ENCODE measurements at places on chromosomes 16 and 17.

GRCh38 chr17:16943541-16944333, 28.2 kb downstream of the TNFRSF13B start:
- DNase-seq: no peak

DNA sequence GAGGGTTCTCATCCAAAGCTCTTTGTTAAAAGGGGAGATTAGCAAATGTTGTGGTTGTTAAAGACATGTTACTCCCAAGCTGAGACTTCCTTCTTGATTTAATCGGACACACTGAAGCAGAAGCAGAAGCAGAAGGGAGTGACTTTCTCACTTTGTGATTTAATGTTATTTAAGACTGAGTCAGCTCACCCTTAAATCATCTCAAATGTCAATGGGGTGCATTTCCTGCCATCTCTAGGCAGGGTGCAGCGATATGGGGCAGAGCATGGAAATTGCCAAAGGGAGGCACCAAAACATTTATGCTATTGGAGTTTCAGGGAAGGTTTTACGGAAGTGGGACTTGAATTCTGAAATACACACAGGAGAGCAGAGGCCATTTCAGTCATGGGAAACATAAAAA, 283.6 kb downstream of the ABCC12 start:
- no peak for DNase-seq

GRCh38 chr17:77884967-77885641, 73.4 kb upstream of the TNRC6C start:
- no peak for DNase-seq

GRCh38 chr17:19273731-19274130, 36.6 kb downstream of the EPN2 start:
- no peak for DNase-seq

- no peak for DNase-seq
Measured at GRCh38 chr17:80879723-80880647, 111.7 kb upstream of the CHMP6 start.

DNA sequence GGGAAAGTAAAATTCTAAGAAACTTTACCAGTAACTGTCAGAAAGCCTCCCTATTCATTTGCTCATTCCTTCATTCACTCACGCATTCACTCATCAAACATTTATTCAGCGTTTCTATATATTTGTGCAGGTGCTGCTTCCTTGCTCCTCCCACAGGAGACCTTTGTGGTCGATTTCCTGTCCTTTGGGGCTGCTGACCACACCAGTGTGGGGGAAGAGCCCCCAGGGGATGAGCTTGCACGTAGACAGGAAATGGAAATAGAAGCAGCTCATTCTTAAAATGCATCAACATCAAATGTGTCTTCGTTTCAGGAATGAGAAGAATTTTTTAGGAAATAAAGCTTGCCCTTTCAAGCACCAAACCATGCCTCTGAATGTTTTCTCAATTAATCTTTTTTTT, 9.6 kb downstream of the PIK3R6 start:
- DNase-seq: peak; percentile 80

DNA sequence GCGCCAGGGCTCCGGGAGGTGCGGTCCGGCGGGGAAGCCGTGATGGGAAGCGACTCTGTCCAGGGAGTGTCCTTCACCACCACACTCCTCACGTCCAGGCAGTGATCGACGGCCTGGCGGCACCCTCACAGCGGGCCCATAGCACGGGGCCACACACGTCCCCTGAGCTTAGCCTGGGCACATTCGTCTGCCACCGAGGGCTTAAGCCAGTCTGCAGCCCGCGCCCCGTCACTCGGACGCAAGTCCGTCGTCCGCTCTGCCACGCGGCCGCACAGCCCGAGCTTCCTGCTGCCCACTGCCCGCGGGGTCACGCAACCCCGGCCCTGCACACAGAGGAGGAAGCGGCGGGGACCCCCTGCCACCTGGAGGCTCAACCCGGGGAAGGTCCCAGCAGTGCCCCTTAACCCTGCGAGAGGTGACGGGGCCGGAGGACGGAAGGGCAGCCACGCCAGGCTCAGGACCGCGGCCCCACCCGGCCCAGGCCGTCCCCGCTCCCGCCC, 3.0 kb upstream of the TBX2 start:
- no peak for DNase-seq

DNA sequence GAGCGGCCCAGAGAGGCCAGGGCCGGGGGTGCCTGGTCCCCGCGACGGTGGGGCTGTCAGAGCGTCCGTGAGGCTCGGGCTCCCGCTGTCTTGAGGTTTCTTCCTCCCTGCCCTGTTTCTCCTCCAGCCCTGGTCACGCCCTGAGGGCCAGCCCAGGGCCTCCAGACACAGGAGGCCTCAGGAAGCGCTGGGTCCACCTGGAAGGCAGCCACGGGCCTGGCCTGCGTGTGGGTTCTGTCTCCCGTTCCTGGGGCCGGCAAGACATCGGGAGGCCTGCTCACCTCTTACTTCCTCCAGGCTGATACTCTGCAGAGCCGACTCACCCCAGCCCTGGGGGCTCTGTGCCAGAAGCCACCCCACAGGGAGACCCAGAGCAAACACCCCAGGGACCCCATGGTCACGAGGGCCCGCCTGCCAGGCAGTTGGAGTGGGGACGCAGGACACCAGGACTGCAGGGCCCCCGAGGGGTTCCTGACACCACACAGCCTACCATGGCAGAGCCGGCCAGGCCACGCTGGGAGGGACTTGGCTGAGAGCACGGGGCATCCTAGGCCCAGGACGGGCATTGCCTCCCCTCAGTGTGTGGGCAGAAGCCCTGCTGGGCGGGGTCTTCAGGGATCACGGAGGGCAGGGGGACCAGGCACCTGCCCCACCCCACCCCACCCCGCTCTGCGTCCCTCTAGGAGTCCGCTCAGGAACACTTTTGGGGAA, 18.9 kb upstream of the CACNA1H start:
- DNase-seq: no peak

DNA sequence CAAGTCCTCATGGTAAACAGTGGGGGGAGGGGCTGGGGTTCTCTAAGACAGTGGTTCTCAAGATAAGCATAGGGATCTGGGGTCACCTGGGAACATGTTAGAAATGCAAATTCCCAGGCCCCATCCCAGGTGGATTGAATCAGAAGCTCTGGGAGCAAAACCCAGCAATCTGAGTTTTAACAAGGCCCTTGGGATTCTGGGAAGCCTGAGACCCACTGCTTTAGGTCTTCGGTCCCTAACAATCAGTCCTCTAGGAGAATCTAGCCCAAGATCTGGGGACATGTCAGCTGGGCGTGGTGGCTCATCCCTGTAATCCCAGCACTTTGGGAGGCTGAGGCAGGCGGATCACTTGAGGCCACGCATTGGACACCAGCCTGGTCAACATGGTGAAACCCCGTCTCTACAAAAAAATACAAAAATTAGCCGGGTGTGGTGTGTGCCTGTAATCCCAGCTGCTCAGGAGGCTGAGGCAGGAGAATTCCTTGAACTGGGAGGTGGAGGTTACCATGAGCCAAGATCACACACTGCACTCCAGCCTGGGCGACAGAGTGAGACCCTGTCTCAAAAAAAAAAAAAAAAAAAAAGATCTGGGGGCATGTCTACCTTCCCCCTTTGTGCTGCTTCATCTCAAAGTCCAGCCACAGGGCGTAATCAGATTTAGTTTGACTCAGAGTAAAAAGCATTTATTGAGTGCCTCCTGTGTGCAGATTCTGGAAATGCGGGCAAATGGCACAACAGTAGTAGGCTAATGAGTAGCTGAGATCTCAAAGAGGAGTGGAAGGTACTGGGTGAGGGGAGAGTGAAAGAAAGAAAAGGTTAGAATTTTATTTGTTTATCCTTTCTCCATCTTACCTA, 8.8 kb upstream of the NR1D1 start:
- DNase-seq: no peak

GRCh38 chr16:4648917-4649316, 24.3 kb downstream of the MGRN1 start:
- no peak for DNase-seq

- no peak for DNase-seq
Measured at GRCh38 chr17:31320241-31320640, 1.2 kb downstream of the EVI2A start.

GRCh38 chr17:33205552-33205951, 87.5 kb downstream of the ASIC2 start:
- no peak for DNase-seq

- no peak for DNase-seq
Measured at GRCh38 chr16:85988306-85988705, 89.3 kb downstream of the IRF8 start.

GRCh38 chr17:65041518-65041917, 15.0 kb downstream of the GNA13 start:
- no peak for DNase-seq

DNA sequence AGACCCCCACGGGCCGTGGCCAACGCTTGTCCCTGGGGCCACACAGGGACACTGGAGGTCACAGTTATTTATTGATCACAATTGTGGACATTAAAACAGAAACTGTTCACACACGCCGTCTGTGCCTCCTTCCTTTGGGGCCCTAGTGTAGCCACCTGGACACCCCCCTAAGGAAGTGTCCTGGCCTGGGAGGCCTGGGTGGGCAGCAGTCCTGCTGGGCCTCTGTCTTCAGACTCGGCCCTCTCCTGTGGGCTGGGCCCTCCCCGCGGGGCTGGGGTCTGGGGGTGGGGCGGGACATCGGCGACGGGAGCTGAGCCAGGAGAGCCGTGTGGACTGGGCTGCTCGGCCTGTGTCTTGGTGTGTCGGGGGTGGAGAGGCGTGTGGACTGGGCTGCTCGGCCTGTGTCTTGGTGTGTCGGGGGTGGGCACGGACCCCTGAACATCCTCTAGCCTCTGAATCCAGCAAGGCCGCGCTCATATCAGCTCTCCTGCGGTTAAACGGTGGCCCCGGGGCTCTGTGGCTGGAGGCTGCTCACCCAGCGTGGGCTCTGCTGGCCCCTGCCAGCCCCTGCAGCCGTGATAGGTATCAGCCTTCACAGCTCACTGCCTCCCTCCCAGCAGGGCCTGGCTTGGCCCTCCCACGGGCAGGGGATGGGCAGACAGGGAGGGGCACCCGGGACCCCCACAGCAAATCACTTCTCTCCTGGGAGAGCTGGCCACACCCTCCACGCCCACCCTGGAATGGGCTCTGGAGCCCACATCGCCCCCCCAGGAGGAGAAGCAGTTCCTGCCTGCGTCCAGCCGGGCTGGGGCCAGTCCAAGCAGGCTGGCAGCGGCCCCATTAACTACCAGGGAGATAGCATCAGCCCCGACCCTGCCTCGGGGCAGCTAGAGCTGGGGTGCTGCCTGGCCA, 1.1 kb upstream of the NHLRC4 start:
- DNase-seq: no peak

- no peak for DNase-seq
Measured at GRCh38 chr16:68005211-68005610, 5.9 kb upstream of the DPEP2 start.

- no peak for DNase-seq
Measured at GRCh38 chr17:41943492-41943891, 13.1 kb downstream of the ODAD4 start.

- peak; percentile 89 for DNase-seq
Measured at GRCh38 chr17:68035131-68035522, 408 bp upstream of the KPNA2 start.

GRCh38 chr16:28930652-28931051, 1.1 kb upstream of the CD19 start:
- no peak for DNase-seq

- DNase-seq: no peak
Measured at GRCh38 chr17:62737513-62737912, 70.6 kb downstream of the MARCHF10 start.

DNA sequence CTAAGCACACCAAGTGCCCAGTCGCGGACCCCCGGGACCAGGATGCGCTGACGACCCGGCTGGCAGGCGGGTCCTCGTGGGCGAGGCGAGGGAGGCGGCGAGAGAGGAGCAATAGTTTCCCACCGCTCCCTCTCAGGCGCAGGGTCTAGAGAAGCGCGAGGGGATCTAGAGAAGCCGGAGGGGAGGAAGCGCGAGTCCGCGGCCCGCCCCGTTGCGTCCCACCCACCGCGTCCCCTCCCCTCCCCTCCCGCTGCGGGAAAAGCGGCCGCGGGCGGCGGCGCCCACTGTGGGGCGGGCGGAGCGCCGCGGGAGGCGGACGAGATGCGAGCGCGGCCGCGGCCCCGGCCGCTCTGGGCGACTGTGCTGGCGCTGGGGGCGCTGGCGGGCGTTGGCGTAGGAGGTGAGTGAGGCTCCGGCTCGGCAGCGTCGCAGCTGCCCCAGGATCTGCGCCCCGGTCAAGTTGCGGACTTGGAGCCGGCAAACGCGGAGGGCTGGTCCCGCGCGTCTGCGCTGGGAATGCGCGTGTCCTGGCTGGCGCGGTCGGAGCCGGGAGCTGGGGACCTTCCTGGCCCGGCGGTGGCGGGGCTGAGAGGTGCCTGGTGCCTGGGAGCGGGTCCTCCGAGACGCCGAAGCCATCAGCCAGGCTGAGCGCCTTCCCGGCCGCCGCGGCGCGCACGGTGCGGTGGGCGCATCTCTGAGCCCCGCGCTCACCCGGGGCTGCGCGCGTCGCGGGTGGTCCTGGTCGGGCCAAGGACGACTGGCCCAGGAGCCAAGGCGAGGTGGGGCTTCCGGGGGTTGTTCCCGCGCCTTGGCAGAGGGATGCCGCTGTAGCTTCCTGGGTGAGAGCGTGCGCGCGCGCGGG, at the start of gene ITGB3:
Gene ITGB3 (plus strand): TSS at position 287 of the 862 bp plus-strand sequence. CDS start 35 bp downstream, at position 322.
- DNase-seq: peak; percentile 78
